ENCODE measurements at places on chromosomes 13 and 19. TPM values are rescaled to one million over a fixed set of nuclear protein-coding genes. Genes with fewer than 3 reads are reported as not detected.
A peak's percentile ranks its signal among the peaks of the same experiment; 100 is the strongest.

KLK4 gene
- total RNA-seq, result not detected

DNA sequence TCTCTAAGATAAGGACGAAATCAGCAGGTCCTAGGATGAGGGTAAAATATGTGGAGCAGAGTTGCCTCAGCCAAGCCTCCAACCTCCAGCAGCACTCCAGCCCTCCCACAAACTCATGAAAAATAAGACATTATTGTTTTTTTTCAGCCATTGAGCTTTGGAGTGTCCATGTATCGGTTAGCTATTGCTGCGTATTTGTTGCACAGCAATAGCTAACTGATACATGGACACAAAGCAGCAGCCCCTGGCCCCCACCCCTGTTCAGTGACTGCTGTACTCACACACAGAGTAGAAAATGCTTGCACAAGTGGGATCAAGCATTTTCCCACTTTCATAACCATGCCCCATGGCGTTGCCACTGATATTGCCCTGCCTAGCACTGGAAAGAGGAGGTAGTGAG, 19.1 kb upstream of the URI1 start:
- DNase-seq, result no peak

GRCh38 chr13:101429733-101430132, 13.4 kb upstream of the NALCN start:
- DNase-seq, result no peak

DNA sequence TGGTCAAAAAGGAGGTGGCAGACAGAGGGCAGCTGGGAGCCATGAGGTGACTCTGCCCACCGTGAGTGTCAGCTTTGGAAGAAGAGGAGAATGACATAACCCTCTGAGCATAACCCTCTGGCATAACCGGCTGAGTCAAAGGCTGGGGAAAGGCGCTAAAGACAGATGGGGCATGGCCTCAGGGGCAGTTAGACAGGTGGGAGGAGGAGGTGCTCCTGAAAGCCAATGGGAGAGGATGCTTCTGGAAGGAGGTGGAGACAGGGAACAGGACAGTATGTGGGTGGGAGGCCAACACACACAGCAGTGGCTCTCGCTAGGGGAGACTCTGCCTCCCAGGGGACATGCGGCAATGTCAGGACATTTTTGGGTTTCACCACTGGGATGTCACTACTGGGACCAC, 17.1 kb downstream of the ELAVL1 start:
- no peak for DNase-seq

- DNase-seq, result peak; percentile 85
Observed at GRCh38 chr19:1411255-1412191, 4.1 kb downstream of the DAZAP1 start.

CAPS gene
- 2.7 TPM for total RNA-seq

OLFM2 gene
- total RNA-seq, result 4.1 TPM

LAIR1 gene
- 5.1 TPM for total RNA-seq

- no peak for DNase-seq
Observed at GRCh38 chr19:32624410-32624809, 43.4 kb downstream of the PDCD5 start.

GRCh38 chr19:21023901-21024300, 3.4 kb downstream of the ZNF430 start:
- no peak for DNase-seq

DNA sequence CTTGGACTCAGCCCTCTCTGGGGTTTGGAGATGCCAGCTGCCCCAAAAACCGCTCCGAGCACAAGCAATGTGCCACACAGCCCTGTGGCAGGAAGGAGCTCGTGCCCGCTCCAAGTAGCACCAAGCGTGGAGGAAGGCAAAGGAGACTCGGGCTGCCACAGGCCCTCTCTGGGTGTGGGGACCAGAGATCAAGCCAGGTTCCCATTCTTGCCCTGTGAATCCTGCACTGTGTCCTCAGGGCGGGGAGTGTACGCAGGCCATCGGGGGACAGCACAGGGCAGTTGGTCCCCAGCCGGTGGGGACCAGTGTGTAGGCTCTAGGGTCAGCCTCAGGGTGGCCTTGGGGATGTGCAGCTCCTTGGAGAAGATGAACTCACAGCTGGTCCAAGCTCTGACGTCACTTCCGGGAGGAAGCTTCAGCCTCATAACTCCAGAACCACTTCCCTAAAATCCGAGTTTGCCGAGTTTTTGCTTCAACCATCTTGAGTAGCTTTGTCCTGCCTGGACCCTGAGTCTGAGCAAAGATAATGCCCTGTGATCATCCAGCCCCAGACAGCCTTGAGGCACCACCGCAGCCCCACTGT, 9.3 kb upstream of the CPAMD8 start:
- no peak for DNase-seq
